Nephron progenitor cell (in vitro differentiated cells): ENCODE measurements at places on chromosomes 2 and 18.

GRCh38 chr2:150357770-150358467 lies 129.5 kb downstream of the RND3 start:
- no peaks in the 10 kb centered on the region for H3K4me1 ChIP-seq
- no peaks in the 10 kb centered on the region for H3K36me3 ChIP-seq
- DNase-seq, result no peak
- peaks cover 3% of the 10 kb centered on the region for H3K27me3 ChIP-seq

GRCh38 chr2:229914171-229914570 lies 7.6 kb downstream of the TRIP12 start:
- H3K4me3 ChIP-seq, result no peak overlapping the region
- peaks cover 1% of the 10 kb centered on the region for H3K27me3 ChIP-seq
- peaks cover 30% of the 10 kb centered on the region for H3K4me1 ChIP-seq
- H3K27ac ChIP-seq, result no peak overlapping the region
- H3K36me3 ChIP-seq, result peaks cover 29% of the 10 kb centered on the region

GRCh38 chr2:70823249-70823648 lies 2.9 kb upstream of the CLEC4F start:
- H3K27me3 ChIP-seq, result peaks cover 22% of the 10 kb centered on the region
- no peak for DNase-seq
- no peak overlapping the region for H3K27ac ChIP-seq
- H3K4me3 ChIP-seq, result no peak overlapping the region
- no peaks in the 10 kb centered on the region for H3K36me3 ChIP-seq
- peaks cover 8% of the 10 kb centered on the region for H3K4me1 ChIP-seq

GRCh38 chr2:241860184-241861078 lies 1.7 kb upstream of the PDCD1 start:
- H3K36me3 ChIP-seq, result no peaks in the 10 kb centered on the region
- H3K4me1 ChIP-seq, result peaks cover 44% of the 10 kb centered on the region
- no peak overlapping the region for H3K4me3 ChIP-seq
- no peak overlapping the region for H3K27ac ChIP-seq

- DNase-seq, result no peak
- no peak overlapping the region for H3K4me3 ChIP-seq
- peaks cover 4% of the 10 kb centered on the region for H3K27me3 ChIP-seq
- H3K36me3 ChIP-seq, result no peaks in the 10 kb centered on the region
- H3K27ac ChIP-seq, result no peak overlapping the region
Measured at GRCh38 chr2:98234776-98235175, 111.5 kb upstream of the CNGA3 start.

GRCh38 chr2:2563309-2563860 lies 232.3 kb upstream of the MYT1L start:
- no peak for DNase-seq
- H3K27me3 ChIP-seq, result peaks cover 31% of the 10 kb centered on the region
- no peak overlapping the region for H3K4me3 ChIP-seq

DNA sequence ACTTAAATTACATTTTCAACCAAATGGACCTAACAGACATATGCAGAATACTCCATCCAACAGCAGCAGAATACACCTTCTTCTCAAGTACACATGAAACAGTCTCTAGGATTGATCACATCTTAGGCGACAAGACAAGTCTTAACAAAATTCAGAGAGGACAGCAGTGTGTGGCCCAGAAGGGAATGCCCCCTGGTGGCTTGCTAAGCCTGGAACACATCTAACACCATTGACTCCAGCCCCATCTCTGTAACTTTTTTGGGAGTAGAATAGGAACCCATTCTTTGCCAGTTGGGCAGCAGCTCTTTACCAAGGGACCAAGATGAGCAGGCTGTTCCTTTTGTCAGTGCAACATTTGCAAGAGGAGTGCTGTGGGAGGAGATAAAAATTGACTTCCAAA lies 249.9 kb downstream of the PLCL1 start:
- H3K4me3 ChIP-seq, result no peak overlapping the region
- H3K27me3 ChIP-seq, result peaks cover 5% of the 10 kb centered on the region
- H3K36me3 ChIP-seq, result no peaks in the 10 kb centered on the region
- H3K4me1 ChIP-seq, result no peaks in the 10 kb centered on the region
- H3K27ac ChIP-seq, result no peak overlapping the region
